ENCODE measurements at places on chromosomes 4 and X. TPM values are rescaled to one million over a fixed set of nuclear protein-coding genes. Genes with fewer than 3 reads are reported as not detected.

- peak; percentile 14 for DNase-seq
These were observed 98.1 kb downstream of the HNRNPD start for GRCh38 chr4:82275431-82276331.

DNA sequence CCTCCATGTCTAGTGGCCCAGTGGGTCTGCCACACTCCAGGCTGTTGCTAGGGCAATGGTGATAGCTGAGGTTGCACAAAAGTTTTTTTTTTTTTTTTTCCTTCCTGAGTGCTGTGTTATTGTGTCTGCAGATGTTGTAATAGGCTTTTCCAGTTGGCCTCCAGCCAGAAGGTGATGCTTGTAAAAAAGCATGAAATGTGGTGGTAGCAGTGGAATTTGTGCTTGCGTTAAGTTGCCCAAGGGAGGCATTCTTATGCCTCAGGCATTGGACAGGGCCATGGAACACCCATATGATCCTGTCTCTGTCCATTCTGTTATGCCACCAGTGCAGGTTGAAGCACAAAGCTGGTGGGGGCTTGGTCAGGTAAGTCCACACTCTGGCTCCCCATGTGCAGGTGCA lies 660.5 kb upstream of the SPANXN1 start:
- no peak for DNase-seq

DNA sequence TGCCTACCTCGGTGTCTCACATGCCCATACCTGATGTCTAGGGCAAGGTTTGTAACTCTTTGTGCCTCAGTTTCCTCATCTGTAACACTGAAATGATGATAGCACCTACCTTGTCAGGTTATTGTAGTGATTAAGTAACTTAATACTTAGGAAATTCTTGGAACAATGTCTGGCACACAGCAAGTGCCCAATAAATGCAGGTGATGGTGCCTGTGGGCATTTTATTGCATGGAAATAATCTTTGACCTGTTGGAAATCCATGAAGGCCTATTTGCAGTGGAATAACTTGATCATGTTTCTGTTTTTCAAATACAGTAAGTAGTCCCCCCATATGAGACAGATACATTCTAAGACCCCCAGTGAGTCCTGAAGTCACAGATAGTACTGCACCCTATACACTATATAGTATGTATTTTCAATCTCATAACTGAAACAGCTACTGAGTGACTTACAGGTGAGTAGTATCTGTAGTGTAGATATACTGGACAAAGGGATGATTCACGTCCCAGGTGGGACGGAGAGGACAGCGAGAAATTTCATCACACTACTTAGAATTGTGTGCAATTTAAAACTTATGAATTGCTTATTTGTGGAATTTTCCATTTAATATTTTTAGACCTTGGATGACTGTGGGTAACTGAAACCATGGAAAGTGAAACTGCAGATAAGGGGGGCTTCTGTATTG lies 42.1 kb downstream of the AFF1 start:
- DNase-seq: peak; percentile 24

DNA sequence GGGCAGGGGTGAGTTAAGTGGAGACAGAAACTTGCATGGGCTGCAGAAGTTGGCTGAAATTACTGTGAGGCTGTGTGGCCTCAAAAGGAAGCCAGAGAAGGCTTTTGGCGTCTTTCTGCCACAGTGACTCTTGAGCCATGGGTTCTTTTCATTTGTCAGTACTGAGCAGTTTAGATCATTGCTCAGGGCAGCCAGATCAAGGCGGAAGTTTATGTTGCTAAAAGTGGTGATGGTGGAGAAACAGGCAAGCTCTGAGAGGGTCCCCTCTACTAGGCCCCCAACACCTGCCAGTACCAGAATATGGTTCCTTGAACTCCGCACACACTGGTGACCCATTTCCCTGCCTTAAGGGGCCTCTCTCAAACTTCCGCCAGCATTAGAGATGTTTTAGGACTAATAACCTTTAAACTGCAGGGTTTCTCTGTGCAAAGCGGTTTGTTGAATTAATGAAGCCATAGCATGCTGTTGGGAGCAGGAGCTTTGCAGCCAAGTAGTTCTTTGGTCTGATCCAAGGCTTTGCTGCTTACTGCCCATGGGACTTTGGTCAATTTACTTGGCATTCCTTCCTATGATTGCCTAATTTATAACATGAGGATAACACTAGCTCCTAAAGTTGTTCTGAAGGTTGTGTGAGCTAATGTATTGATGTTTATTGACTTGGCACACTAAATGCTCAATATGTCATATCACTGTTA lies 34.5 kb downstream of the RNF175 start:
- no peak for DNase-seq

DNA sequence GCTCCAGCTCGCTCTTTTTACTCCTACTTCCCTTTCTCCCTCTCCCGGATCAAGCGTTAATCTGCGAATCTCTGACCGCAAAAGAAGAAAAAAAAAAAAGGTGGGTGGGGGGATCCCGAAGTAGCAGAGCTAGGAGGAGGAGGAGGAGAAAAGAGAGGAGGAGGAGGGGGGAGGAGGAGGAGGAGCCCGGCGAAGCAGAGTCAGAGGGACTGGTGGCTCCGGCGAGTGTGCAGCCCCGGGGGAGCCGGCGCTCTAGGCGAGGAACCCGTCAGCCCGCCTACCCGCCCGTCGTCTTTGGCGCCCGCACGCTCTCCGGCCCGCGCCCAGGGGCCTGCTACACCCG lies at the start of gene NHSL2:
Gene NHSL2 (plus strand): TSS at position 203 of the 343 bp plus-strand sequence.
- peak; percentile 26 for DNase-seq

The VCX3A gene
- not detected for total RNA-seq
